Upper lobe of left lung (tissue), 6 donors: ENCODE measurements at places on chromosomes 4 and X. TPM values are rescaled to one million over a fixed set of nuclear protein-coding genes. Genes with fewer than 3 reads are reported as not detected.

The EDA gene
- 5.8 TPM for total RNA-seq

The BST1 gene
- total RNA-seq: 9.4 TPM

- DNase-seq: no peak
Observed at GRCh38 chr4:180698550-180699195, 1544.5 kb upstream of the TENM3 start.

The PASD1 gene
- not detected for total RNA-seq

GRCh38 chr4:99571883-99572282, 2.7 kb upstream of the MTTP start:
- no peak for DNase-seq

- DNase-seq: no peak
Observed at GRCh38 chr4:185730849-185731608, 81.0 kb downstream of the SORBS2 start.

The CTAG1A gene
- total RNA-seq: not detected

The SMIM10 gene
- total RNA-seq: not detected

The MID1 gene
- 32.9 TPM for total RNA-seq

GRCh38 chrX:79530310-79531108, 163.4 kb upstream of the ITM2A start:
- no peak for DNase-seq

The GYPB gene
- total RNA-seq: not detected

The MAGEA2B gene
- total RNA-seq: not detected

- DNase-seq: no peak
Observed at GRCh38 chr4:174999407-174999806, 81.2 kb downstream of the ADAM29 start.

GRCh38 chr4:140095694-140096482, 58.1 kb downstream of the MAML3 start:
- DNase-seq: peak; percentile 67

DNA sequence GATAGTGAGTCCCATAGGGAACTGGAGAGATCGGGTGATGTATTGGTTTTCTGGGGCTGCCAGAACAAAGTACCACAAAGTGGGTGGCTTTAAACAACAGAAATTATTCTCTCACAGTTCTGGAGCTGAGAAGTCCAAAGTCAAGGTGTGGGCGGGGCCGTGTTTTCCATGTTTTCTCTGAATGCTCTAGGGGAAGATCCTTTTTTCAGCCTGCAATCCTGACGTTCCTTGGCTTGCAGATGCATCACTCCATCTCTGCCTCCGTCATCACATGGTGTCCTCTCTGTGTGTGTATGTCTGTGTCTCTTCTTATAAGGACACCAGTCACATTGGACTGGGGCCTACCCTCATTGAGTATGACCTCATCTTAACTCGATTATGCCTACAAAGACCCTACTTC, 7.9 kb upstream of the GPM6B start:
- DNase-seq: no peak

DNA sequence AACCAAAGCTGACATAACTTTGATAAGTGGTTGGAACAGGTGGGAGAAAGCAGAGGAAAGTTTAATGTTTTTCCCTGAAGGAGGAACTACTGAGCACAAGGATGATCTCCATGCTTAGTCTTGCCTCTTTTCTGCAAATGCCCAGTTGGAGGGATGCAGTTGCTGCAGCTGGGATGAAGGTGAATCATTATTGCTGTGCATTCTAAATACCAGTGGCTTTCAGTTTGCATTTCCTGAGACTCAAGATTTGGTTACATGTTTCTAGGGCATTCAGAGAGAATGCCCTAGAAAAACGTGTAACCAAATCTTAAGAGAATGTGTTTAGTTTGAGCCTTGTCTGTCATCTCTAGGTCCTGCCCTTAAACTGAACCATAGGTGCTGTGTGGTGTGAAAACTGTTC, 42.2 kb downstream of the METTL14 start:
- no peak for DNase-seq

- DNase-seq: no peak
Observed at GRCh38 chr4:10237131-10237530, 120.5 kb upstream of the WDR1 start.

DNA sequence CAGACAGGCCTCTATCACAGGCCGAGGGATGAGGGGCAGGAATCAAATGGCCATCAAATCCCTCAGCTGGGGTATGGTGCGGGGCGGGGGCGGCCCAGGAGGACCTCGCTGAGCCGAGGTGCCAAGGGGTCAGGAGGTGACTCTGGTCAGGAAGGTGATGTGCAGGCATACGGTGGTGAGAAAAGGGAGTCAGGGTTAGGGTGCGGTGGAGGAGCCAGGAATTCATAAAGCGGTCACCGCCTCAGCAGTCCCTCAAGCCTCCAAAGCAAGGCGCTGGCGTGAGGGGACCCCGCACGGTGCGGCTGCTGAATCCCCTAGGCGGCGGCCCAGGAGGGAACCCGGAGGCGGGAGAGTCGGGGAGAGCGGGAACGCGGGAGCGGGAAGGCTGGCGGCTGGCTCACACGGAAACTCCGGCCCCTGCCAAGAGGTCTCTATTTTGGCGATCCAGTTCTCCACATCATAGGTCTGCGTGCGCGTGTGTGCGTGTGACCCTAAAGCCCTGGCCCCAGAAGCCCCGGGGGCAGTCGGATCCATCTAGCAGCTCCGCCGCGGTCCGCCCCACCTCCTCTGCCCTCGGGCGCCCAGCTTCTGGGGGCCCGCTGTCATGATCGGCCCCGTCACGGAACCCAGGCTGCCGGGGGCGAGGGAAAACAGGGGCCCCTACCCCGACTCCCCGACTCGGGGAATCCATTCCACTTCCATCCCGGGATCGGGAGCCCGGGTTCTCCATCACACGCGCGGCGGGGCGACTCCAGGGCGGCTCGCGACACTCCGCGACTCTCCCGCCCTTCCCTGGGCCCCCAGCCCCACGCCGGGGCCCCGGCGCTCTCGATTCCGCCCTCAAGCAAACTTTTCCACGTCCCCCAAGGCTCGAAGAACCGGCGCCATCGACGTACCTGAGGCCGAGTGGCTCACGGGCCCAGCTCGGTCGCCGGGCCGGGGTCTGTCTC, 593 bp downstream of the ELF4 start:
- peak; percentile 78 for DNase-seq

- DNase-seq: no peak
Observed at GRCh38 chr4:3073158-3074077, 920 bp downstream of the HTT-AS start.

DNA sequence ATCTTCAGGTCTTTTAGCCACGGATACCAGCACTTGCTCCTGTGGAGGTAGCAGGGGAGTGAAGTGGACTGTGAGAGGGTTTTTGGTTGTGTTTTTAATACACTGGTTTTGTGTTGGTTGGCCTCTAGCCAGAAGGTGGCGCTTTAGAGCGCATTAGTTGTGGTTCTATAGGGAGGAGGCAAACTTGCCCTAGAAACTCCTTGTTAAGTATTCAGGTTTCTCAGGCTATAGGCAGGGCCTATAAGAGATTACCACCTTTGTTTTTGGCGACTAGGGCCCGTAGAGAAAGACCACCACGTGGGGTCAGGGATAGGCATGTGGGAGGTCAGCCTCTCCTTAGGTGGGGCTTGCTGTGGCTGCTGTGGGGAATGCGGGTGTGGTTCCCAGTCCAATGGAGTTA, 221.6 kb upstream of the SPANXN4 start:
- DNase-seq: no peak

DNA sequence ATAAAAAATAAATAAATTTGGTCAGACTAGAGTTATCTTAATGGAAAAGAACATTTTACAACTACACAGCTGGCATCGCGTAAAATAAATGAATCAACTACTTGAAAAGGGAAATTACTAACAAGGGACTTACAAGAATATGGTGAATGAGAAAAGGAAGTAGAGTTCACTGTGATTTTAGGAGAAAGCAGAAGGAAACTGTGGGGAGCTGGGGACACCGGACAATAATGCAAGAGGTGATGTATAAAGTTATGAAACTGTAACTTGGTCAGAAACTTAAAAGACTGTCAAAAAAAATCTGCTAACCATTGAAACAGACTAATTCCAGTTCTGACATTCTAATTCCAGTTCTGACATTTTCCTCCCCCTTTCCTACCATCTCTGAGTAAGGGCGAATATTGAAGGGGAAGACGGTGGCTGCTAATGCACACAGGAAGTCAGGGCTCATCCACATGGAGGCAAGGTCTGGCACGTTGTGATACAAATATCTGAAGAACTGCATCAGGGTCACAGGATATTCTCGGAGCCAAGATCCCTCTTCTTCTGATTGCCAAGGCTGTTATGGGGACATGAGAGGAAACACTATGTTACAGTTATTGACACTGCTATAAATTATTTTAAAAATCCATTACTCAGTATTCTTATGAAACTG, 170.5 kb downstream of the CDS1 start:
- no peak for DNase-seq
